HS-5 (cell line): ENCODE measurements at places on chromosomes 7 and 10.

- DNase-seq, result no peak
Measured at GRCh38 chr7:31107106-31108090, 55.3 kb downstream of the ADCYAP1R1 start.

GRCh38 chr7:99808766-99809165 lies 19.0 kb upstream of the CYP3A43 start:
- DNase-seq, result no peak

- no peak for DNase-seq
Measured at GRCh38 chr10:95266674-95267095, 24.1 kb downstream of the PDLIM1 start.

DNA sequence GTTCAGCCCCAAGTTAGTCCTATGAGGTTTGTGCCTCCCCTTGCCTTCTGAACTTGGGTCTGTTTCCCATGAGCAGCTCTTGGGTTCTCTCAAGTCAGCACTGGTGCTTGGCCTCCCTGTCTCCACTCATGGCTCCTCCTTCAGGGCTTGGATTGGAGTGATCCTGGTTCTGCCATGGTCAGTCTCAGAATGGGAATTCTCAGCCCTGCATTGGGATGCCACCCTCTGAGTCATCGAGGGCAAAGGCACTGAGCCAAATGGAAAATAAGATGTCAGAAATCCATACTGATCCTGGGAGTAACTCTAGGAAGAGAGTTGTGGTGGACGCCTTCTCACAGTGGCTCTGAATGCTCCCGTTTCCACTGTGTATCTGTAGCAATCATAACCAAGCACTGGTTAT lies 233.4 kb upstream of the HABP2 start:
- no peak for DNase-seq

DNA sequence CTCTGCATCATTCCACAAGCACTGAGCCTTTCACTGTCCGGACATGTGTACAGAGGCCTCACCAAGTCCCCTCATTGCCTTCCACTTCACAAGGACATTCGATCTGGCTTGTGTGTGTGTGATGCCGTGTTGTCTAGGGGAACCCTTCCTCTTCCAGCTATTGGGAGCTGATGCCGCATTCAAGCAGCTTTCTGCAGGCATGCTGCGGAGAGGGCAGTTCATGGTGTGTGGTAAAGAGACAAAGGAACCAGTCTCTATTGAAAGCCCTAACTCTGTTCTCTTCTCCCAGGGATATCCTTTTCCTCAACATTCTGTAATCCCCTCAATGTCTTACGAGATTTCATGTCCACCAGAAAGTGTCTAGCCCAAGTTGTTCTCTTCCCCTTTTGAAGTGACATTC lies 141.6 kb downstream of the ALOX5 start:
- DNase-seq, result no peak

DNA sequence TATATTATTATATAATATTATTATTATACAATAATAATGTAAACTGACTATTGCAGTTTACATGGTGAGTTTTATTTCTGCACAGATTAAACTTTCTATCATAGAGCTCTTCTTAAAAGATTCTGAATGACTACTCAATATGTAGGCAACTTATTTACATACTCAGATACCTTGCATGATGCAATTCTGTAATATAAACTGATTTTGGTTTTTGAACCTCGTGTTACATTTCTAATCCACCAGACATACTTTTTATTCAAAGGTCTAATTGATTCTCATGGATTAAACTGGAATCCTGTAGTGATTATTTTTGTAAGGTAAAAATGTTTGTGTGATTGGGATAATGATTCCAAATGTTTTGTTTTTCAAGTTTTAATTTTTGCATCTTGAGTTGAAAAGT lies 19.9 kb downstream of the SLC26A4 start:
- no peak for DNase-seq

DNA sequence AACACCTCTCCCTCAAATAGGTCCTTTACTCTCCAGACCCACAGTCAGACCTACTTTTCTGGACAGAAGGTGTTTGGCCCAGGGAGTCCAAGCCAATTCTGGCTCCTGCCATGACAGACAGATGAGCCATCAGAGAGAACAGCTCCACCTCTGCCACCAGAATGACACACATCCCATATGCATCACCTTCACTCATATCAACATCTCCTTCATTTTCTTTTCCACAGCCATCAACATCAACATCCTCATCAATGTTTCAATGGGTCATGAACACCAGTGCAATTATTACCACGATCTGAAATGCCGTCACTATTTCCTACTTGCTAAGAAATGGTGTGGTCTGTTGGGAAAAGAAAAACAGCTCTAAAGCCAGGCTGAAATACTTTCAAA lies 67.9 kb downstream of the CCDC71L start:
- no peak for DNase-seq

DNA sequence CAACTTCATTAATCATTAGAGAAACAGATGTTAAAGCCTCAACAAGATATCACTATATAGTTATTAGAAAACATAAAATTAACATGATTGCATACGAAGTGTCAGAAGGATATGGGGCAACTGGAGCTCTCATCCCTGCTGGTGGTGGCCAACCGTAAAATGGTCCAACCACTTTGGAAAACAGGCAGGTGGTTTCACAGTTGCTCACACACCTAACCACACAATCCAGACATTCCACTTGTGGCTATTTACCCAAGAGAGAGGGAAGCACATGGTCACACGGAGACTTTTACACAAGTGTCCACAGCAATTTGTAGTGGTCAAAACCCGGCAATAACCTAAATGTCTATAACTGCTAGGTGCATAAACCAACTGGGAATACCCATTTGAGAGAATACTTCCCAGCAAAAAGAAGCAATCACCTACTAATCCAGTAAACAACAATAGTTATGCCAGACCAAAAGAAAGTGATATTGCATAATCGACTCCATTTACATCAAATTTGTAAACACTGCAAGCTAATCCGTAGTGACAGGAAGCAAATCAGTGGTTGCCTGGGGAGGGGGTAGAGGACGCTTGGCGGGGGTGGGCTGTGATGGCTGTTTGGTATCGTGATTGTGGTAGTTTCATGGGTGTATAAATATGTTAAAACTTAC lies 91.8 kb downstream of the LARP4B start:
- no peak for DNase-seq

DNA sequence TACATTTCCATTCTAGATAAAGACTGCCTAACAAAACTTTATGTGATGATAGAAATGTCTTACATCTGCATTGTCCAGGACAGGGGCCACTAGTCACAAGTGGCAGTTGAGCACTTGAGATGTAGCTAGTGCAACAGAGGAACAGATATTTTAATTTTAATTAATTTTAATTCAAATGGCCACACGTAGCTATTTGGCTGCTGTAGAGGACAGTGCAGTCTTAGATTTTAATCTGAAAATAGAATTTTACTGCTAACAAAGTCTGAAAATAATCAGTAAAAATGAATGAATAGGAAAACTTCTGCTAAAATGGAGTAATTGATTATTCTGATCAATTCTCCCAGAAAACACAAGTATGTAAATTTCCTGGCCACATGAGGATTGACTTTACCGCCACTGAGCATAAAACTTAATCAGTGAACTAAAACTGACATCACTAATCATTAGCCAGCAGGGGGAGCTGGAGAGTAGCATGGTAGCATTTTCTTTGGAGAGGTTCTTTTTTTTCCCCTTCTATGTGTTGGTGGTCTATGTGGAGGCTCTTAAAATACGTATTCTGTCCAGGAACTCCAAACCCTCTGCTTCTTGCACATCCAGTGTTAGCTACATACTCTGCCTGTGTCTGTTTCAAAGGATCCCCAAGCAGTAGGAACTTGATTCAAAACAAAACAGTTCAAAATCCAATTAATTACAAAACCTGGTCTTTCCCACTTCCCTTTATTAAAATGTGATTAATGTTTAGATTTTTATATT lies 52.1 kb downstream of the TSPAN12 start:
- peak; percentile 14 for DNase-seq

GRCh38 chr7:158973941-158974785 lies 117.8 kb downstream of the DYNC2I1 start:
- DNase-seq, result no peak

GRCh38 chr7:84422790-84423189 lies 228.2 kb upstream of the SEMA3A start:
- no peak for DNase-seq

- peak; percentile 42 for DNase-seq
Measured at GRCh38 chr7:38195804-38196595, 18.0 kb downstream of the STARD3NL start.

- DNase-seq, result no peak
Measured at GRCh38 chr7:67453580-67454380, 457.1 kb downstream of the TYW1 start.

DNA sequence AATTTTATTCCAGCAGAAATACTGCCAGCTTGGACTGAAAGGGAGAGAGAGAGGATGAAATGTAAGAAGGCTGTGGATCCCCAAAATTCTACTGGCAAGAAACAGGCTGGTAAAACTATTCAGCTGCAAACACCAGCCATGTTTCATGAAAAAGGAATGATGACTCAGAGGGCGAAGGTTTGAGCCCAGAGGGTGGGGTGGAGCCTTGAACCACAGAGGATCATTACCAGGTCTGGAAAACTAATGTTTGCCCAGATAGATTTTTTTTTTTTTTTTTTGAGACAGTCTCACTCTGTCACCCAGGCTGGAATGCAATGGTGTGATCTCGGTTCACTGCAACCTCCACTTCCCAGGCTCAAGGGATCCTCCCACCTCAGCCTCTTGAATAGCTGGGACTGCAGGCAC lies 41.7 kb upstream of the NRF1 start:
- DNase-seq, result peak; percentile 83
